ENCODE measurements at places on chromosomes 3 and 15. TPM values are rescaled to one million over a fixed set of nuclear protein-coding genes. Genes with fewer than 3 reads are reported as not detected.

Gene IFT122
- 18.0 TPM for total RNA-seq

Gene LRRIQ4
- not detected for total RNA-seq

Gene ALDH1L1
- total RNA-seq, result 93.4 TPM

Gene C3orf20
- total RNA-seq, result not detected

Gene COL6A6
- 0.50 TPM for total RNA-seq

Gene SLC12A1
- total RNA-seq, result not detected

Gene MORC1
- total RNA-seq, result not detected

Gene UACA
- total RNA-seq, result 41.1 TPM

Gene B3GNT5
- total RNA-seq, result 8.2 TPM

Gene CACNA2D2
- total RNA-seq, result not detected

Gene INSYN1
- 5.6 TPM for total RNA-seq

Gene GRM2
- total RNA-seq, result not detected

Gene DPH3
- total RNA-seq, result 10.9 TPM

Gene CTSH
- total RNA-seq, result 18.4 TPM

Data from cardiac ventricle fibroblast (primary cell).